ENCODE measurements at places on chromosomes 12 and 14.

- no peak for DNase-seq
Measured at GRCh38 chr12:57025196-57025595, 8.9 kb upstream of the TAC3 start.

- no peak for DNase-seq
Measured at GRCh38 chr14:64253672-64254071, 40.5 kb downstream of the ESR2 start.

- no peak for DNase-seq
Measured at GRCh38 chr14:92538412-92538985, 24.9 kb downstream of the RIN3 start.

GRCh38 chr12:14850929-14851663 lies 7.8 kb upstream of the ART4 start:
- no peak for DNase-seq

GRCh38 chr14:81743605-81744004 lies 210.0 kb upstream of the SEL1L start:
- no peak for DNase-seq

DNA sequence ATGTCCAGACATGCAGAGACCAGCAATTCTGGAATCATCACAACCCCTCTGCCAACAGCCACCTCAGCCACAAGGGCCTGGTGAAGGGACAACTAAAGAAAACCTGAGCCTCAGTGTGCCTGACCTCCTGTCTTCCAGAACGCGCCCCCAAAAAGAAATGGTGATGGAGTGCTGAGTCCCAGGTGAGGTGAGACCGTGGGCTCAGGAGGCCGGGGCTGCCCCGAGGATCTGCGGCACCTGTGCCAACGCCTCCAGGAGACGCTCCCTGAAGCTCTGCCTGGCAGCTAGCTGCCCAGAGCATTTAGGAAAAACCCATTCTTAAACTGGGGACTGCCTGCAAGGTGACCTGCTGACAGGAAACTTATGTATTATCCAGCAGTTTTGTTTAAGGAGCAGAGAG lies 51.2 kb downstream of the CDC42BPB start:
- DNase-seq: no peak
